ENCODE measurements at places on chromosomes 7 and 10.

GRCh38 chr7:51313738-51314425 is 2.7 kb downstream of the COBL start:
- no peak for DNase-seq

- no peak for DNase-seq
Measured at GRCh38 chr10:68251625-68252495, 19.9 kb upstream of the ATOH7 start.

DNA sequence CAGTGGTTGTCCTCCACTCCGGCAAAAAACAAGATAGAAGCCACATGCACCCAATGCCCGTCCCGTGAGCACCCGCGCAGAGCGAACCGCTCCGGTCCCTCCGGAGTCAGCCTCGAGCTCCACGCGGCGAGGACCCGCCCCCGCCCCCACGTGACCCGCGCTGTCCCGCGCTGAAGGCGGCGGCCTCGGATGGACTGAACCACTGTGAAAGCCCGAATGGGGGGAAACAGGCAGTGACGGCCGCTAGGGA is 766 bp upstream of the EIF3B start:
- peak; percentile 94 for DNase-seq

DNA sequence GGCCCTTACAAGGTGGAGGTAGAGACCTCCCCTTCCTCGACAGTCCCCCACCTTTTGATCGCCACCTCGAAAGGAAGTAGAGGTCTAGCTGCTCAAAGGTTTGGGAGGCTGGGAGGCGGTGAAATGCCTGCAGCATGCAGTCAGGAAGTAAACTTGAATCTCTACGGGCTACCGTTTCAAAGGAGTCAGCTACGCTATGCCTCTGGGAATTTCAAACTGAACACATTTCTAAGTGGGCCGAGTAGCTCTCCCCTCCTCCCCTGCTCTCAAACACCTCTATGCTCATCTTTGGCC is 68.0 kb downstream of the CXCL12 start:
- no peak for DNase-seq

GRCh38 chr7:115477193-115477651 is 553.3 kb downstream of the TFEC start:
- no peak for DNase-seq

All from sigmoid colon (tissue), 7 donors.